Activated naive CD8-positive, alpha-beta T cell treated with anti-CD3 and anti-CD28 coated beads for 36 hours (primary cell): ENCODE measurements at places on chromosomes 4 and X.
A peak's percentile ranks its signal among the peaks of the same experiment; 100 is the strongest.

- DNase-seq = peak; percentile 22
These were observed 107.4 kb upstream of the STOX2 start for GRCh38 chr4:183797445-183798300.

- no peak for DNase-seq
These were observed 27.5 kb downstream of the RUFY3 start for GRCh38 chr4:70749313-70749712.

DNA sequence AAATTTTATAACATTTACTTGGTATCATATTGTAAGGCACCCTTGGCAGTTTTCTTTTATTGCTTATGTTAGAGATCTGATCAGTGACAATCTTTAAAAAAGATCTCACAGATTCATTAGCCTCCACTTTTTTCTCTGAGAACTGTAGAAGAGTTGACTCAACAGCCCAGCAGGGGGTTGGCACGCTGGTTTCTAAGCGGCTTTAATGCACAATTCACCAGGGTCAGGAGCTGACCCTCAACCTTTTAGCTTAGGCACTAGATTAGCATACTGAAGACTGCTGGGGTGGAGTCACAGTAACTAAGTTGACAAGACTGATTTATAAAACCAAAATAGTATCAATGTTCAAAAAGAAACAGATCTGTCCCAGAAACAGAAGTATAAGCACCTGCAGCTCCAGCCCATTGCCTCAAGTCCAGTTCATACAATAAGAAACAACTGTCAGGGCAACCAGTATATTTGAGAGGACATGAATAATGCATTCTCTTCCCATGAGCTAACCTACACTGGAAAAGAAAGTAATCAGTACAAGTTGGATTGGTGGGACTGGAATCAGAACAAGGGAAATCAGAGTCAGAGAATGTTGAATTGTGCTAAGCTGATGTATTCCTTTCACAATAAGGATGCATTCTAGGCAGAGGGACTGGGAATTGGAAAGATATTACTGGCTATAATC lies 77.6 kb downstream of the PDE5A start:
- DNase-seq = no peak

GRCh38 chr4:18366892-18367291 lies 345.3 kb upstream of the LCORL start:
- no peak for DNase-seq

- no peak for DNase-seq
These were observed 227.2 kb upstream of the MBNL3 start for GRCh38 chrX:132716006-132716405.

GRCh38 chr4:12118651-12119213 lies 690.0 kb upstream of the HS3ST1 start:
- DNase-seq = no peak

DNA sequence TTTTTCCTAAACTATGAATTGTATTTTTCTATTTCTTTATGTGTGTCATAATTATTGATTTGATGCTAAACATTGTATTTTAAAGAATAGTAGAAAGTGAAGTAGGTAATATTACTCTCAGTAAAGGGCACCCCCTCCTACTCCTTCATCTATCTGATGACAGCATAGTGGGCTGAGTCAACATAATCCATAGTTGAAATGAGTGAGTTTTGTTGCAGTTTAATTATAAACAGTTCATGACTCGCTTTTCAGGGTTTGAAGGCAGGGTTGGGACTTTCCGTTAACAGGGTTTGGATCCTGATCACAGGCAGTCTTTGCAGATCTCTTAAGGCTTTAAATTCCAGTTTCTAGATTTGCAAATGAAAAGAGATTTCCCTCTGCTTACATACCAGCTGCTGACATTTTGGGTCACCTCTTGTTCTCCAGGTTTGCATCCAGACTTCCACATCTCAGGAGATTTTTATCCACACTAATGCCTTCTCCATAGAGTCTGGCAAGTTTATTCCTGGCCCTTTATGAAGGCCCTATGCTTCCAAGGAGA lies 54.0 kb upstream of the TACR3 start:
- no peak for DNase-seq

GRCh38 chr4:4914059-4914820 lies 54.8 kb downstream of the MSX1 start:
- DNase-seq = no peak

GRCh38 chr4:6277935-6278800 lies 8.5 kb downstream of the WFS1 start:
- no peak for DNase-seq

DNA sequence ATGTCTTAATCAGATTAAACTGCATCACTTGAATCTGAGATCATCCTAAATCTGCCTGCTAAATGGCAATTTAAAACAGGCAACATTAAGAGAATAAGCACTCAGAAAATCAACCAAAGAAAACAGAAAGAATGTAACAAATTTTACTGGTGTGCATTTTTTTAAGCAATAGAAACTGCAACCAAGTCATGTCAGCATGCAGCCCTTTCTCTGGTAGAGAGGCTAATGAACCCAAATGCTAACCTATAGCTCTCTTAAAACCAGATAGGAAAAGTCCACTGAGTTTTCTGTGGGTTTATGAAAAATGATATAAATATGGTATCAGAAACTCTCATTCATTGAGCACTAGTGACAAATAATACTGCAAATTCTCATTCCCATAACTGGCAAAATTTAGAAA lies 35.6 kb downstream of the COL25A1 start:
- DNase-seq = no peak

DNA sequence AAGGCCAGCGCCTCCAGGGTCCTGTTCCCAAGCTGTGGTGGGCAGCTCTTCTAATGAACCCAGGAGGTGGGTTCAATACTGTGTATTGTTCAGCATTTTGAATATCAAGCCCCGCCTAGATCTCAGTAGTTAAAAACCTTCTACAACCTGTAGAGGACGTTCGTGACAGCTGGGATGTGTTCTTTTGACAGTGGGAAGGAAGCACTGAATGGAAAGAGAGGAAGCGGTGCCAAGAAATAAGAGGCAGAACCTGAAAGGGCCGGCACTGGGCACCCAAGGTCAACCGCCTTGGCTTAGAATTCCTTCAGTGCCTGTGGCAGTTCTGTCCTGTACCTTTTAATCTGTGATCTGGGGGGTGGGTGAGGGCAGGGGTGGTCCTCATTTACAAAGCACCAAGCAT lies 73.1 kb downstream of the CC2D2A start:
- no peak for DNase-seq

GRCh38 chr4:87502580-87503238 lies 26.5 kb downstream of the SPARCL1 start:
- DNase-seq = no peak

- no peak for DNase-seq
These were observed 45.8 kb upstream of the IL21 start for GRCh38 chr4:122666527-122667245.

DNA sequence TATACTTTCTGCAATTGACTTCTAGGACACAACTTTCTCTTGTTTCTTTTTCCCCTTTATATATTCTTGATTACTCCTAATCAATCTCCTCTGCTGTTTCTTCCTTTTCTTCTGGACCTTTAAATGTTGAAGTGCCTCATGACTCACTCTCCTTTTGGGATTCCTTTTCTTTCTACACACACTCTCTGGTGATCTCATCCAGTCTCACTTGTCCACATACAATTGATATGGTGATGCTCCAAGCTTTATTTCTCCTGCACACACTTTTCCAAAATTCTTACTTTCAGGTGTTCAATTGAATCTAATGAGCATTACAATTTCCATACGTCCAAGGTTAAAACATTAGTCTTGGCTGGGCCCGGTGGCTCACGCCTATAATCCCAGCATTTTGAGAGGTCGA lies 794.8 kb upstream of the EPHA5 start:
- DNase-seq = no peak

GRCh38 chrX:24515447-24515846 lies 50.4 kb downstream of the PDK3 start:
- DNase-seq = no peak

DNA sequence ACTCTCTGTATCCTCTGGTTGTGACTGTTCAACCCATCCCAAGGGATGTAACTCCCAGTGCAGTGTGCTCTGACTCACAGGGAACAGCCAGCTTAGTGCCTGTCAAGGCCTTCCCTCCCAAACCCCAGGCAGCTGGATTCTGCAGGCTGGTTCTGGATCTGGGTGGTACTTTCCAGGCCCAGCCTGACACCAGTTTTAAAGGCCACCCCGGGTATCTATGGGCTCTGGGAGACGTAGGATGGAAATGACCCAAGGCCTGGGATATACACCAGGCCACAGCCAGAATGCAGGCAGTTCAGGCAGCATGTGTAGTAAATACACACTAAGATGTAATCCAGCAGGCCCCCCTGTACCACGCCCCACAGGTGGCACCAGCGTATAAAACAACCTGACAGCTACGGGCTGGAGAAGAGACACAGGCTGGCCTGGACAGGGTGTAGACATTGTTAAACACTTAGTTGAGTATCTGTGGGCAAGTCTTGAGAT lies 64.2 kb downstream of the SPINK2 start:
- peak; percentile 8 for DNase-seq

- DNase-seq = no peak
These were observed 49.9 kb upstream of the GIMD1 start for GRCh38 chr4:106418444-106418843.

- DNase-seq = no peak
These were observed 697 bp downstream of the CEP135 start for GRCh38 chr4:55949482-55949802.

DNA sequence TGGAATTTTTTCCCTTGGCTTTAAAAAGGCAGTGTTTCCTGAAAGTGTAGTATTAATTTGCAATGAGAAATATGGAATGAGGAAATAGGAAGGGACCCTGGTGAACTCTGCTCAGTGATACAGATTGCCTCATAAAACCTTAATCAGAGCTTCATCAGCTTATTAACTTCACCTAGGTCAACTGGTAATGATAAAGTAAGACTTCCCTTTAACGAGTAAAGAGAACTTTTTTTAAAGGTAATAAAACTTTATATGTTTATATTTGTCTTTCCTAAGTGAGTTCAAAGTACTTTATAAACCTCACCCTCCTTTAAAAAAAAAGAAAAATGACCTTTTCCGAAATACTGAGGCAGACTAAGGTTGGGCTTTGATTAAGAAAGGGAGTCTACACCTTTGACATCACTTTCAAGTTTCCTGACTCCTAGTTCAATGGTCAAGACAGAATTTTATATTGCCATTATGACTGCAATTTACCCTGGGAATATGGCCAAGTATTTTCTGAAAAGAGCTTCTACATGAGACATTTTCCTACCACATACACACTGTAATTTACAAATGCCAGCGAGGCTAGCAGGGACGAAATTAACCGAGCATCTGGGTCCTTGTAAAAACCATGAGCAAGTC lies 706.3 kb upstream of the TENM3 start:
- no peak for DNase-seq

GRCh38 chr4:68361146-68361589 lies 11.3 kb upstream of the YTHDC1 start:
- DNase-seq = no peak

DNA sequence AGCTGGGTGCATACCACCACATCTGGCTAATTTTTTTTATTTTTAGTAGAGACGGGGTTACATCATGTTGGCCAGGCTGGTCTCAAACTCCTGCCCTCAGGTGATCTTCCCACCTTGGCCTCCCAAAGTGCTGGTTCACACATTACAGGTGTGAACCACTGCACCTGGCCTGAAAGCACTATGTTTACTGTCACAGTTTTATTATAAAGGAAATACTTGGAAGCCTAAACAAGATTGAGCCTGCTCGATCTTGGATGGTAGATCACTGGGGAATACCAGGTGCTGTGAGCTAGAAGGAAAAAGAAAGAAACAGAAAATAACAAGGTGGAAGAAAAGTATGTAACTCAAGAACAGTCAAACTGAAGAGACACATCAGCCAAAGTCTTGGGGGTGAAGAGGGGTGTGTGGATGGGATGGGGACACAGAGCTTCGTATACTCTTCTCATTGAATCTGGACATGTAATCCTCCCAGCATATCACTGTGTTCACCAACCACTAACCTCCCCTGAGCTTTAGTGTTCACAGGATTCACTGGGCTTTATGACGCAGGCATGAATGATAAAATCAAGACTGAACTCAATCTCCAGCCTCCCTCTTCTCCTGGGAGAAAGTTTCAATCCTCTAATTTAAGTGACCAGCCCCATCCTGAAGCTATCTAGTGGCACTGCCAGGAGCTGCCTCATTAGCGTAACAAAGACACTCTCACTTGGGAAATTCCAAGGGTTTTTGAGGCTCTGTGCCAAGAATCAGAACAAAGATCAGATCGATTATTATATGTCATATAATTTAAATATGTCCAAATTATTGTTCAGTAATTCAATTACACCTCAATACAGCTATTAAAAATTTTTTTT lies 40.9 kb downstream of the PDS5A start:
- no peak for DNase-seq

DNA sequence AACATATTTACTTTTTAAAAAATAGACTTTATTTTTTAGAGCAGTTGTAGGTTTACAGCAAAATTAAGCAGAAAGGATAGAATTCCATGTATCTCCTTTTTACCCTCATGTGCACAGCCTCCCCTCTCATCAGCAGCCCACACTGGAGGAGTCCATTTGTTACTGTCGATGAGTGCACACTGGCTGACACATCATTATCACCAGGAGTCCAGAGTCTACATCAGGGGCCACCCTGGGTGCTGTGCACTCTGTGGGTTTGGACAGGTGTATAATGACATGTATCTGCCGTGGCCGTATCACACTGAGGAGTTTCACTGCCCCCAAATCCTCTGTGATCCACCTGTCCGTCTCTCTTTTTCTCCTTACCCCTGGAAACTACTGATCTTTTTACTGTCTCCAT lies 26.3 kb downstream of the TBC1D14 start:
- DNase-seq = no peak

GRCh38 chr4:107619066-107619465 lies 101.0 kb downstream of the PAPSS1 start:
- DNase-seq = no peak

DNA sequence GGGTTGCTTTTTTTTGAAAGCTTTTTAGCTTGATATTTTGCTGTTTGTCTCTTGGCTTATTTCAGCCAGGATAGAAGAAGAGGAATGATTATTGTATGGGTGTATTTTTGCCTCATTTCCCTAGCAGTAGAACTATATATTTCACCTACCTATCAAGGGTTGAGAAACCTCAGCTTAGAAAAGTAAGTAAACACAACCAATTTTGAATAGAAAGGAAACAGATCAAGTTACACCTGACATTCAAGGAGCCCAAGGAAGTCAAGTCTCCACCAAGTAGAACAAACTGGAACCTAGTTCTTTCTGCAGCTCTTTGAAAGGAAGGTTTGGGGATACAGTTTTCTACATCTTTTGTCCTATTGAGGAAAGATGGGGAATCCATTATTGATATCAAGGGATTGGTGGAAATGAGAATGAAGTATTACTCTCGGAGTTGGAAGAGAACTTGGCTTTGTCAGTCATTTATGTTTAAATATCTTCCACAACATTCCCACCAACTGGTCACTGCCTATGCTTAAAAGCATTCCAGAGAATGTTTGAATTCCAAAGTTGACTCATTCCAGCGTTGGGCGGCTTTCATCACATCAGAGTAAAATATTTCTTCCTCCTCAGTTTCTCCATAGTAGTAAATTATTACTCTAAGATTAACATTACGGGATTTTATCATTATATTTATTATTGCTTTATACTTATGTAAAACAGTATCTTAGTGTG lies 207.8 kb upstream of the CNKSR2 start:
- DNase-seq = no peak
